Placental epithelial cell (primary cell): ENCODE measurements at places on chromosomes 5 and 9. TPM values are rescaled to one million over a fixed set of nuclear protein-coding genes. Genes with fewer than 3 reads are reported as not detected.

SPINK1 gene
- total RNA-seq: not detected in 2 replicates

TICAM2 gene
- total RNA-seq: 2.4 and 3.3 TPM in 2 replicates

COL15A1 gene
- 0.54 and 2.0 TPM in 2 replicates for total RNA-seq

NDOR1 gene
- total RNA-seq: 7.3 and 7.9 TPM in 2 replicates

AIF1L gene
- total RNA-seq: 39.0 and 48.7 TPM in 2 replicates

NEURL1B gene
- 0.79 and 0.98 TPM in 2 replicates for total RNA-seq

MOB3B gene
- total RNA-seq: 7.9 and 27.4 TPM in 2 replicates

ACTBL2 gene
- total RNA-seq: 2.7 and 17.7 TPM in 2 replicates

PGM5 gene
- 3.9 and 7.5 TPM in 2 replicates for total RNA-seq

SMIM33 gene
- total RNA-seq: not detected in 2 replicates

SPINK4 gene
- total RNA-seq: not detected in 2 replicates

ZSWIM6 gene
- 8.4 and 9.8 TPM in 2 replicates for total RNA-seq

GRM6 gene
- not detected in 2 replicates for total RNA-seq

KCNMB1 gene
- total RNA-seq: 0.33 and 0.79 TPM in 2 replicates

IFNK gene
- not detected in 2 replicates for total RNA-seq

AGXT2 gene
- total RNA-seq: not detected in 2 replicates

CA9 gene
- not detected in 2 replicates for total RNA-seq

SLC25A2 gene
- total RNA-seq: 0.22 and 0.39 TPM in 2 replicates

CRB2 gene
- total RNA-seq: not detected in 2 replicates

PCDHGA10 gene
- 4.4 and 9.4 TPM in 2 replicates for total RNA-seq
